RPMI7951 (cell line): ENCODE measurements at places on chromosomes 6 and 20. TPM values are rescaled to one million over a fixed set of nuclear protein-coding genes. Genes with fewer than 3 reads are reported as not detected.

Gene ADGRG6
- 1.4 and 3.2 TPM in 2 replicates for total RNA-seq

Gene HLA-G
- total RNA-seq, result not detected in 2 replicates

Gene NHLRC1
- 2.1 and 2.2 TPM in 2 replicates for total RNA-seq

Gene LHFPL5
- not detected in 2 replicates for total RNA-seq
